ENCODE measurements at places on chromosomes 7 and 10.

DNA sequence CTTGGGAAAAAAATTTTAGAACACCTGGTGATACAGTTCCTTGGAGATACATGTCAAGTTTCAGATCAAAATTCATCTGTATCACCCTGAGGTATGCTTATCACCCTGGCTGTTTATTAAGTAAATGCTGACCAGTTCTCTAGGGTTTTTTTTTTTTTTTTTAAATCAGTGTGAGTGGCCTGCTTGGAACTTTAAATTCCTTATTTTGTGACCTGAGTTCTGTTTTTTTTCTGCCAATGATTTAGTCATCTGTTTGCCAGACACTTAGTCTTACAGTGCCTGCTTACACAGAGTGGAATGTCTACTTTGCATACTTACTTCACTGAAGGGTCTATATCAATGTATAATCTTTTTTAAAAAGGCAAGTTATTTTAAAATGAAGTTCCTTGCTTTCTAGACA lies 1.8 kb downstream of the TSPAN13 start:
- no peak for DNase-seq

DNA sequence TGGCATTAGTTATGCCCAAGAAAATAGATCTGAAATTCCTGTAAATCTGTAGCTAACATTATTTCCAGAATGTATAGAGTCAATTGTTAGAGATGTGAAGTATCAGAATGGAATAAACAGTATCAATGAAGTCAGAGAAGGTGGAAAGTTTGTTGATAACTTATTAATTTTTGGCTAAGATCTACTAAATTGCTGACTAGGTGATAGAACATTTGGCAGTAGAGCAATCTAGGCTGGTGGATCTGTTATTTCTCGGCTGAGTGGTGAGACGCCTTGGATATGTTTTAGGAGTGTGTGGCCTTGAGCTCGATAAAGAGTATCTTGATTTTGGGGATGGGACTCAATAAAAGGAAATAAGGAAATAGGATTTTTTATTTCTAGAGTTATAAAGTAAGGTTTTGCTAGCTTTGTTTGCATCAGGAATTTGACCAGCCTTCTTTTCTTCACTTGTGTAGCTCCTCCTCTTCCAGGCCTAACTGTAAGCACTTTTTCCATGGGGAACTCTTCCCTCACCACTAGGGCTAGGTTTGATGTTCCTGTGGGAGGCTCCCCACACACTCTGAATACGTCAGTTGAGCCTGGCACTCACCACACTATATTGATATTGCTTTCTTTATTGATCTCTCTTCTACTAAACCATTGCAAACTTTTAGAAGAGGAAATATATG lies 86.8 kb upstream of the CSTF2T start:
- no peak for DNase-seq

- DNase-seq: no peak
Measured at GRCh38 chr7:96238474-96238873, 83.4 kb downstream of the SLC25A13 start.

DNA sequence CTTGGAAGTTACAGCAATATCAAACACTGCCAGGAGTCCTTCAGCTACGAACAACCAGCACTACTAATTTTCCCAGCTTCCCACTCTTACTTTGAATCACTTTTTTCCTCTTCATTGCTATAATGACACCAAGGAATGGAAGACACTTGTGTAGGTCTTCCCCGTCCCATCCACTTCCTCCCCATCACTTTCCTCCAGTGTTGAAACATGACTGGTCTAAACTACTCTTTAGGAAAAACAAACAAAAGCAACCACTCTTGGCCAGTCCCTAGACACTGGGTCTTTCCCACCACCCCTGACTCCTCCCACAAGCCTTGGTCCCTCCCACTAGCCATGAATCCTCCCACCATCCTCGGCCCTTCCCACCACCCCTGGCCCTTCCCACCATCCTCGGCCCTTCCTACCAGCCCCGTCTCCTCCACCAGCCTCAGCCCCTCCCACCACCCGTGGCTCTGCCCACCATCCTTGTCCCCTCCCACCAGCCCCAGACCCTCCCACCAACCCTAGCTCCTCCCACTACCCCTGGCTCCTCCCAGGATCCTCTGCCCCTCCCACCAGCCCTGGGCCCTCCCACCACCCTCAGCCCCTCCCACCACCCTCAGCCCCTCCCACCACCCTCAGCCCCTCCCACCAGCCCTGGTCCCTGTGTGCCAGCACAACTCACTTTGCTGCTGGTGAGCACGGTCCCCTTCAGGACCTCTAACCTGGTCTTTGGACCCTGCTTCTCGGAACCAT lies 68.5 kb downstream of the CXCL12 start:
- no peak for DNase-seq

DNA sequence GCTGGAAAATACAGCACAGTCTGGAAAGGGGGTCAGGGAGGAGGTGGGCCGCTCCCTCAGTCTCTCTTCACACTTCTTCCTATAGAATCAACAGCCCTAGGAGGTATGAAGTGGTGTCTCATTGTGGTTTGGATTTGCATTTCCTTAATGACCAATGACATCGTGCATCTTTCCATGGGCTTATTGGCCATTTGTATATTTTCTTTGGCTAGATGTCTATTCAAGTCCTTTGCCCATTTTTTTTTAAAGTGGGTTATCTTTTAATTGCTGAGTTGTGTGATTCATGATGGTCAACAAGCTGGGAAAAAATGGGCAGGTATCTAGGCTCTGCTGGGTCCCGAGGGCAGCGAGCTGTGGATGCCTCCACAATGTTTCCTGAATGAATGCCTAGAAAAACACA lies 29.1 kb downstream of the TMEM130 start:
- no peak for DNase-seq

GRCh38 chr7:98617960-98618418 lies 904 bp downstream of the NPTX2 start:
- no peak for DNase-seq

DNA sequence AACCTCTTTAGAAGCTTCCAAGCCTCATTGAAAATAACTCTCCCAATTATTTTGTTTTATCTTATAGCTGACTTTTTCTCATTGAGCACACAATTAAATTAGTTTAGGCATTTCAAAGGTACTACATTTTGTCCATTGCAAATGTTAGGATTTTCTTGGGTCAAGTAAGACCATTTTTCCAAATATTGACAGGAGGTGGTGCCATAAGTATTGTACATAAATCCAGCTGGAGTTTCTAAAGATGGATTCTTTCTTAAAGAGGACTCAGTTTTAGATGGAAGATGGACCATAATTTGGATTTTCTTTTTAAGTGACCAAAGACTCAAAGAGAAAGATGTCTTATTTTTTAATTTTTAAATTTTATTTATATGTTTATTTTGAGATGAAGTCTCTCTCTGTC lies 12.3 kb upstream of the OPN4 start:
- DNase-seq: no peak

- DNase-seq: no peak
Measured at GRCh38 chr7:75608451-75609122, 116.5 kb downstream of the SPDYE5 start.

DNA sequence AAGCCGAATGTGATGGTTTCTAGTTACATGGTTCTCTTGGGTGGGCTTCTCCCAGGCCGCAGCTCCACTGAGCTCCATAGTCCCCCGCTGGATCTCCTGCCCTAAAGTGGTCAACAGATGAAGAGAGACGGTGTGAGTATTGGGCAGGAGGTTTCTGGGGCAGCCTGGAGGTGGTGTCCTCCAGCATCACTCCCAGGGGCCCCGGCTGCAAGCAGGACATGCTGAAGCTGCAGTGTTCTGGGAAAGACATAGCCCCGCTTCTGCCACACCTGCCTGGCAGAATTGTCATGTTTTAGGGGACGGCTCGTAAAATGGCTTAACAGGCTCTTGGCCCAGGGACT lies 40.4 kb downstream of the CALML3 start:
- no peak for DNase-seq

Measured in OCI-M1 (cell line).